ENCODE measurements at places on chromosomes 6 and 20.
A peak's percentile ranks its signal among the peaks of the same experiment; 100 is the strongest.

DNA sequence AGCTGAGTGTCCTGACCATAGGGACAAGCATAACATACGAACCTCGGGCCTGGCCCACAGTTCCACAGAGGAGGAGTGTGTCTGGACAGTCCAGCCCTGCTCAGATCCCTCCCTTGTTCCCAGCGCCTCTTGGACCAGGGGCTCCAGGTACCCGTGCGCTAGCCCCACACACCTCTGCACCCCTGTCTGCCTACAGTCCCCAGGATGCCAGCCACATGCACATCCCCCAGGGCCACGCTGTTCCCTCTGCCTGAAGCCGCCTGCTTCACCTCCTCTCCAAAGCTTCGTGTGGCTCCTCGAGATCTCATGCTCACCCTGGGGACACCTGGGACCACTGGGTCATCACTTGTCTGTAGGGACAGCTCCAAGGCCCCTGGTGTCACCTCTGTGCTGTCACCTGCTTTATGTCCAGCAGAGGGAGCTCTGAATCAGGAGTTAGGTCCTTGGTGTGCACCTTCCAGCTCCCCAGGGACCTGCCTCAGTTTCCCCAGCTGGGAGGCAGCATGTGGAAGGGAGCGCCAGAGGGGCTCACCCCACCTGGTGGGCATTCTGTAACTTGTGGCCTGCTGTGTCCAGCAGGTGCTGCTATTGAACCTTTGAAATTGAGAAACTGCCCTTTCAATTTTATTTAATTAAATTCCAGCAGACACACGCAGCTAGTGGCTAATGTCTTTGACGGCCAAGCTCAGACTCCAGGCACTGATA, 7.3 kb upstream of the YTHDF1 start:
- DNase-seq = peak; percentile 12

GRCh38 chr20:44705364-44706094, 9.6 kb upstream of the CCN5 start:
- DNase-seq = no peak

GRCh38 chr6:46849361-46849690, 56.1 kb downstream of the MEP1A start:
- DNase-seq = no peak

- no peak for DNase-seq
Observed at GRCh38 chr6:142853244-142854180, 91.5 kb downstream of the HIVEP2 start.

DNA sequence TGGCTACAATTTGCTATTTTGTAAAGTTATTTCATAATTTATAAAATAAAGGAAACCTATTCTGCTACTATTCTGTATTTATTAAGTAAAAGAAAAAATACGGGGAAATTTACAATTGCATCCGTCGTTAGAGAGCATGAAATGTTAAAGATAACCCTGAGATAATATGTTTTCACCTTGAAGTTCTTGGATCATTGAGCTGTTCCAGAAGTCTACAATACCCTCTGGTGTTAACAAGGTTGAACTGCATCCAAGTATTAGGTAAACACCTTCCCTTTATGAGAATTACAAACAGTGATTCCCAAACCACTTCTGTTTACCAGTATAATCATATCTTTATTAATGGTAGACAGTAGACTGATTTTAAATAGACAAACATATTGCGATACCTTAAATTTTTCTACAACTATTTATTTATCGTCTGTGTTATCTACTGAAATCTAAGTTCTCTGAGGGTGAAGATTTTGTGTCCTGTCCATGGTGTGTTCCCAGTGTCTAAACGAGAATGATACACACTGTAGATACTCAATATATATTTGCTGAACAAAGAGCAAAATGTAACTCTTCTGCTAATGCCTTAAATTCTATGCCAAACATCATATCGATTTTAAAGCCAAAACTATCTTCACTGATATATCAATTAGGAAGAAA, 28.2 kb downstream of the TBC1D32 start:
- DNase-seq = no peak

GRCh38 chr6:131839388-131839787, 31.6 kb downstream of the ENPP1 start:
- DNase-seq = no peak

DNA sequence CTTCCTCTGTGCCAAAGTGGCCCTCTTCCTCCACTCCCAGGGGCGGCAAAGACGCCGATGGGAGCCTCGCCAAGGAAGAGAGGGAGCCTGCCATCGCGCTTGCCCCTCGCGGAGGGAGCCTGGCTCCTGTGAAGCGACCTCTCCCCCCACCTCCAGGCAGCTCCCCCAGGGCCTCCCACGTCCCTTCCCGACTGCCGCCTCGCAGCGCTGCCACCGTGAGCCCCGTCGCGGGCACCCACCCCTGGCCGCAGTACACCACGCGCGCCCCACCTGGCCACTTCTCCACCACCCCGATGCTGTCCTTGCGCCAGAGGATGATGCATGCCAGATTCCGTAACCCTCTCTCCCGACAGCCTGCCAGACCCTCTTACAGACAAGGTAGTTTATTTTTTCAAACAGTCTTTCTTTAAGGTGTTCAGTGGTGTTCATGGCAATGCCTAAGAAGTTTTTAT, 64.9 kb downstream of the FNDC1 start:
- no peak for DNase-seq

Data from activated naive CD4-positive, alpha-beta T cell (primary cell).